ENCODE measurements at places on chromosomes 5 and 9.

GRCh38 chr9:97954550-97954989 is 16.6 kb upstream of the HEMGN start:
- peak; percentile 8 for DNase-seq

- DNase-seq, result no peak
Observed at GRCh38 chr5:155459889-155460500, 446.4 kb downstream of the KIF4B start.

- no peak for DNase-seq
Observed at GRCh38 chr9:130824643-130825350, 10.3 kb upstream of the ABL1 start.

DNA sequence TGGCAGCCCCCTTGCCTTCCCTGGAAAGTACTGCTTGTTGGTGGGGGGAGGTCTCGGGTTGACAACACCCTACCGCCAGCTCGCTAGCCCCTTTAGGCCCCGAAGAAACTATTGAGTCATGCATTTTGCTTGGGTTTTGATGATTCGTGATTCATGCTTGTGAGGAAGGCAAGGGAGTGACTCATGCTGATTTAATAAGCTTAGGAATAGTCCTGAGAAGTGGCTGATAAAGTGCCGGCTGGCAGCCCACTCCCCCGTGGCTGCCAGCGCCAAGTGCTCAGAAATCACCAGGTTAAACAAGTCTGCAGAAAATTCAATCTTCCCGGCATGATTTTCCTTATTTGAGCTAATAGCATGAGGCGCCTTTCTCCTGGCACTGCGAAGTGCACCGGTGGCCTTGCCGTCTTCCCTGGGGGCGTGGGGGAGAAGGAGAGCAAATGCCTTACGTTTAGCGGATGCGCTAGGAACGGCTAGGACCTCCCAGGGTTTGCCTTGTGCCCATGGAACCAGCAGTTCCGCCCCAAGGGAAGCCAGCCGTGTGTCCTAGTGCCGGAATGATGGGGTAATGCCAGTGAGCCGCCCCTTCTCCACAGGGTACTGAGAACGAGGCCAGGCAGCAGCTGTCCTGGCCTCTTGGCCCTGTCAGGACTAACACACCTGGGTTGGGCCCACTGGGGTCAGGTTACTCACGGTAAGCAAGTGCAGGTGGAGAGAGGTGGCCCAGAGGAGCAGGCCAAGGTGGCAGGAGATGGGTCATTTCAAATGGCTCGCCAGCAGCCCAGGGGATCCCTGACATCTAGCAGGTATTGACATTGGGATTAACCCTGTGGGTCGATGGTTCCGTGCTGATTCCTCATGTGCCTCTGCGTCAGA is 151.9 kb downstream of the MACROH2A1 start:
- no peak for DNase-seq

DNA sequence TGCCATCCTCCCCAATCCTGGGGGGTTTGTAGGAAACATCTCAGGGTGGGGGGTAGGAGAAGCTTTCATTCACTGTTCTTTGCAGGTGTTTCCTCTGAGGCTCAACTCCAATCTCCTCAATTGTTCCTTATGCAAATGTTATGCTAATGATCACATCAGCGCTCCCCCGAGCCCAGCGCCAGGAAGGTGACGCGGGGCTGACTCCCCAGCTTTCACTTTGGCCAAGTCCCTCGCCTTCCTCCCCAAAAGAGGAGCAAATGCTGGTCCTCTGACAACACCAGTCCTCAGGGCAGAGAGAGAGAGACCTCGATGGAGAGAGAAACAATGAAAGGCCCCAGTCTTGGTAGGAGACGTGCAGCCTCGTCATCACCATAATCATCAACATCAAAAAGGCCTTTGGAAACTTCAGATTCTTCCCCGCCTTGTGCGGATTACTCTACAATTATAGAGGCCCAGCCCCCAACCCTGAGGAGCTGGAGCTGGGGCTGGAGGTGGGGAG is 39.1 kb downstream of the PCDH1 start:
- no peak for DNase-seq

GRCh38 chr5:23977365-23977764 is 470.0 kb downstream of the PRDM9 start:
- no peak for DNase-seq

- no peak for DNase-seq
Observed at GRCh38 chr9:136806067-136806466, 1.7 kb upstream of the RABL6 start.

GRCh38 chr5:65961633-65962032 is 35.3 kb downstream of the ERBIN start:
- no peak for DNase-seq

DNA sequence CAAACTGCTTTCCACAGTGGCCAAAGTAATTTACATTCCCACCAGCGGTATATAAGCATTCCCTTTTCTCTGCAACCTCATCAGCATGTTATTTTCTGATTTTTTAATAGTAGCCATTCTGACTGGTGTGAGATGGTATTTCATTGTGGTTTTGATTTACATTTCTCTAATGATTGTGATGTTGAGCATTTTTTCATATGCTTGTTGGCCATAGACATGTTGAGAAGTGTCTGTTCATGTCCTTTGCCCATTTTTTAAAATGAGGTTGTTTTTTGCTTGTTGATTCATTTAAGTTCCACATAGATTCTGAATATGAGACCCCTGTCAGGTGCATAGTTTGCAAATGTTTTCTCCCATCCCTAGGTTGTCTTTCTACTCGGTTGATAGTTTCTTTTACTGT is 254.5 kb upstream of the MPDZ start:
- DNase-seq, result no peak

GRCh38 chr5:66596636-66597182 is 516 bp downstream of the MAST4 start:
- no peak for DNase-seq

DNA sequence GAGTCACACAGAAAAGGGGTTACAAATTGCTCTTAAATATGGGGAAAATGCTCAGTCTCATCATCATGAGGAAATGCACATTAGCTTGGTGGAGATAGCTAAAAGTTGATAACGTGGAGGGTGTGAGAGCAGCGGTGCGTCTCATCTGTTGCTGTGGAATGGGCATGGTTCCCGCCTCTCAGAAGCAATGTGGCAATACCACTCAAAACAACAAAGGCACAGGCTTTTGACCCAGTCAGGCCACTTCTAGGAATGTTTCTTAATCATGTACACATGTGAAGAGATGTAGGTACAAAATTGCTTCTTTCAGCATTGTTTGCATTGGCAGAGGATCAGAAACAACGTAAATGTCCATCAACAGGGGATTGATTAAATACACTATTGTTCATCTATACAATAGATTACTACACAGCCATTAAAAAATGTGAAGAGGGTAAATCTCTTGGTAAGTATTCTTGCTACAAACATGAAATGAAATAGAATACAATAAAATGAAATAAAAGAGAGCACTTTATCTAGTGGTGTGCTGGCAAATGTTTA is 212.6 kb upstream of the MSX2 start:
- no peak for DNase-seq

DNA sequence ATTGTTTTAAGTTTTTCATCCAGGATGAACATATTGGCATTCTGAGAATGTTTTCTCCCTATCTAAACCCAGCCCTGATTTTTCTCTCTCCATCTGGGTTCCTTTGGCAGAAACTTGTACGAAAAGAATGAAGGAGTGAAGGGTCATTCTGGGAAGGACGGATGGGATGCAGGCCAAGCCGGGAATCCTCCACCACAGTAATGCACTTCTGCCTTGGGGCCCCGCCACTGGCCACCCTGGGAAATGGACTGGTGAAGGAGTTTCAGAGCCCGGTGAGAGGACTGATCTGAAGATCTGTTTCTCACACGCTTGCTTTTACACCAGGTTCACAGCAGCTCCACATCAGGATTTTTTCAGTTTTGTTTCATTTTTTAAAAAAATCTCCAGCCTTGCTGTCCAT is 554.8 kb downstream of the BNC2 start:
- no peak for DNase-seq

- DNase-seq, result no peak
Observed at GRCh38 chr9:14222149-14222835, 91.6 kb downstream of the NFIB start.

GRCh38 chr9:127793093-127793708 is 7.4 kb downstream of the CDK9 start:
- no peak for DNase-seq

- no peak for DNase-seq
Observed at GRCh38 chr9:105437704-105438103, 10.1 kb upstream of the FSD1L start.

DNA sequence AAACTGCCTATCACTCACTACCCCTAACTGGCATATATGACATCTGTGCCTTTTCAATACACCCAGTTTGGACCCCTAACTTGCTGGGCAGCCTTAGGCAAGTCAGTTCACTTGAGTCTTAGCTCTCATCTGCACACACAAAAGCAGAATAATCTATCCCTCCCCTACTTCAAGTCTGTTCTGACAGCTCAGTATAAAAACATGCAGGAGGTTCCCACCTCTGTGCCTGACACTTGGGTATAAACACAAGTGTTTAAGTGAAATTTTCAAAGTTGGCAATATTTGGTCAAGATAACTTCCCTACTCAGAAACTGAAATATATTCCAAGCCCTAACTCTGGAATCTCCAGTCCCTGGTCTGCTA is 12.6 kb downstream of the HNRNPH1 start:
- DNase-seq, result no peak

- DNase-seq, result no peak
Observed at GRCh38 chr5:157819502-157820115, 39.3 kb downstream of the CLINT1 start.

DNA sequence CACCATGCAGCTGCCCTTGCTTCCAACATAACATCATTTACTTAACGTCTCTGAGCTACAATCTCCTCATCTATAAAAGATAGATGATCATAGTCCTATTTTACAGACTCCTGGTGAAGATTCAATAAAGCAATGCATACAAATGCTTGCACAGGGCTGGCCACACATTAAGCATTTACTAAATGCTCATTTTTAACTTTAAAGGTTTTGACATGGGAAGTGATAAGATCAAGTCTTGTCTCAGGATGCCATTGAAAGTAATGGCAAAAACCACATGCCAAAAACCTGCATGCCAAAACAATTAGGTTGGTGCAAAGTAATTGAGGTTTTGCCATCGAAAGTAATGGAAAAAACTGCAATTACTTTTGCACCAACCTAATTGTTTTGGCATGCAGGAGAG is 181.2 kb upstream of the ADRA1B start:
- no peak for DNase-seq

DNA sequence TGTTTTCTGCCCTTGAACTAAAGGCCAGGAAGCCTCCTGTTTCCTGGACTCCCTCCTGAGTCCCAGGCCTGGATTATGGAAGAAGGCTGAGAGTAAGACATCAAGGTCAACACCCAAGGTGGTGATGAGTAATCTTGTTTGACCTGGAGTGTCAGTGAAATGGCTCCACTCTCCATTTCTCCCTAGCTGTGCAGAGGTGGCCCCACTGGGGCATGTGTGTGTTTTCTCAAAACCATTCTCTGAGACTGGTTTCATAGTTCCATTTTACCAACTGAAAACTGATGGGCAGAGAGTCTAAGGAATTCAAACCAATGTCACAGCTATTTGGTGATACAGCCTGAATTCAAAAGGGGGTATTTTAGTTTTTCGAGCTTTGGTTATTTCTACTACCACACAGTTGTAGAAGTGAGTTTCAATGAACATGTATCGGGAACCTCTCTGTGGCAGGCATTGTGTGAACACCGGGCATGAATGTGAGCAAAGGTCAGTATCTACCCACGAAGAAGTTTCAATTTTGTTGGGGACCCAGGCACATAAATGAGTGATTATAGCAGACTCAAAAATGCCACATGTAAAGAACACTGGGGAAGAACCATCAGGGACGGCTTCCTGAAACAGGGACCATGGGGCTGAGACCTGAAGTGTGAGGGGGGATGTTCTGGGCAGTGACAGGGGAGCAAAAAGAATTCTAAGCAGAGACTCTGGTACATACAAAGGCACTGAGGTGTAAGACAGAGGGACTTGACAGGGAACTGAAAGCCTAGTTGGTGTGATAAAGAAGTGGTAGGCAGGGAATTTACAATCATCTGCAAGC is 269.6 kb upstream of the KLF4 start:
- DNase-seq, result no peak

DNA sequence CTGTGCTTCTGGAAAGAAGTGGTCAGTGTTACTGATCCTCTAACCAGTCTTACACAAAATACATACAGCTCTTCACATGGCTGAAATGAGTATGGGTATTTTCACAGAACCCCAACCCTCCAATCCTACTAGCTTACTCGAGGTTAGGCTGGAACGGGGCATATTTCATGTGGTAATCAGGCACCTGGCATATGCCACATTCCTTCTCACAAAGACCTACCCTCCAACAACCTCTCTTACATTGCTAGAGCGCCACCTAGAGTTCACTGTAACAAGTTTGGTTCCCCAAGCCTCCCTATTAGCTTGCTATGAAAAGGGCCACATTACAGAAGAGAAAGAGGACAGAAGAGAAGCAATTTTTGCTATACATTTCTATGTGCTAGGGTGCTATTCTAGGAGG is 597.3 kb downstream of the PRELID2 start:
- no peak for DNase-seq

- DNase-seq, result no peak
Observed at GRCh38 chr9:136107953-136108647, 10.6 kb downstream of the TMEM250 start.

DNA sequence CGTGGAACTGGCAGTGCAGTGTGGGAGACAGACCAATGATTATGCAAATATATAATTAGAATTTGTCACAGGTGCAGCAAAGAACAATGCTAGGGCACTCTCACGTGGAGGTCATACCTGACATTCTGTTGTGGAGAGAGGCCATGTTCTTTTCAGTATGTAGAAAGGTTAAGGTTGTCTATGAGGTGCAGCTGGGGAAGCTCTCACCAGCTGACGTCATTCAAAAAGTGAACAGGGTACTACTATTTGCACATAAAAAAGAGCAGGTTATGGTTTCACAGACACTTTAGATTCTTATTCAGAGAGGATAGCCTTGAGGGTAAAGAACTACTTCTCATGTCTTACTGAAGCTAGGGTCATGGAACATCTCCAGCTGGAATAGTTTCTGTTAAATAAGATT is 19.1 kb downstream of the SH3GL2 start:
- DNase-seq, result no peak

- DNase-seq, result no peak
Observed at GRCh38 chr5:128199104-128199503, 115.5 kb downstream of the SLC12A2 start.

DNA sequence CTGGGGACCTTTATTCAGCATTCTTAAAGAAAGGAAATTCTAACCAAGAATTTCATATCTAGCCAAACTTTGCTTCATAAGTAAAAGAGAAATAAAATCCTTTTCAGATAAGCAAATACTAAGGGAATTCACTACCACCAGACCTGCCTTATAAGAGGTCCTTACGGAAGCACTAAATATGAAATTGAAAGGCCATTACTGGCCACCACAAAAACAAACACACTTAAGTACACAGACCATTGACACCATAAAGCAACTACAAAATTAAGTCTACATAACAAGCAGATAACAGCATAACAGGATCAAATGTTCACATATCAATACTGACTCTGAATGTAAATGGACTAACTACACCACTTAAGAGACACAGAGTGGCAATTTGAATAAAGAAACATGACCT is 361.4 kb upstream of the POU5F2 start:
- DNase-seq, result no peak

GRCh38 chr5:56159521-56159947 is 73.6 kb downstream of the ANKRD55 start:
- no peak for DNase-seq
